ENCODE measurements at places on chromosomes 2 and 18.

DNA sequence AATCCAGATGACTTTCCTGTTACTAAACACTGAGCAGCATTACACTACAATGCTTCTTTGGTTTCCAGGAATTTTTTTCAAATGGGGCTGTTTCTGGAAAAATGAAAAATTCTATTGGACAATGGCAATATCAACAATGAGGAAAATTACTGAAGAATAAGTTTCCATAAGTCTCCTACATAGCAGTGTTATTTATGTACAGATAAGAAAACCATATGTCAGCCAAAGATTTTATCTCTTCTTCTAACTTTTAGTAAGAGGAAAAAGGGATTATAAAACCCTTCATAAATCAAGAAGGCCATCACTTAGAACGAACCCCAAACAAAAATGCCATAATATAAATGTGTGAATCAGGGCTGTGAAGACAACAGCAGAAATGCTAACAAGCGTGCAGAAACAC is 31.6 kb upstream of the NOSTRIN start:
- no peak for DNase-seq

DNA sequence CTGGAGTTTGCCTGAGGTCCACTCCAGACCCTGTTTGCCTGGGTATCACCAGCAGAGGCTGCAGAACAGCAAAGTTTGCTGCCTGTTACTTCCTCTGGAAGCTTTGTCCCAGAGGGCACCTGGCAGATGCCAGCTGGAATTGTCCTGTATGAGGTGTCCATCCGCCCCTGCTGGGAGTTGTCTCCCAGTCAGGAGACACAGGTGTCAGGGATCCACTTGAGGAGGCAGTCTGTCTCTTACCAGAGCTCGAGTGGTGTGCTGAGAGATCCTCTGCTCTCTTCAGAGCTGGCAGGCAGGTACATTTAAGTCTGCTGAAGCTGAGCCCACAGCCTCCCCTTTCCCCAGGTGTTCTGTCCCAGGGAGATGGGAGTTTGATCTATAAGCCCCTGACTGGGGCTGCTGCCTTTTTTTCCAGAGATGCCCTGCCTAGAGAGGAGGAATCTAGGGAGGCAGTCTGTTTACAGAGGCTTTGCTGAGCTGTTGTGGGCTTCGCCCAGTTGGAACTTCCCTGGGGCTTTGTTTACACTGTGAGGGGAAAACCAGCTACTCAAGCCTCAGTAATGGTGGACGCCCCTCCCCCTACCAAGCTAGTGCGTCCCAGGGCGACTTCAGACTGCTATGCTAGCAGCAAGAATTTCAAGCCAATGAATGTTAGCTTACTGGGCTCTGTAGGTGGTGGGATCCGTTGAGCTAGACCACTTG is 34.7 kb downstream of the TFPI start:
- DNase-seq = no peak

- DNase-seq = no peak
Observed at GRCh38 chr2:6139916-6140315, 447.7 kb downstream of the SOX11 start.

DNA sequence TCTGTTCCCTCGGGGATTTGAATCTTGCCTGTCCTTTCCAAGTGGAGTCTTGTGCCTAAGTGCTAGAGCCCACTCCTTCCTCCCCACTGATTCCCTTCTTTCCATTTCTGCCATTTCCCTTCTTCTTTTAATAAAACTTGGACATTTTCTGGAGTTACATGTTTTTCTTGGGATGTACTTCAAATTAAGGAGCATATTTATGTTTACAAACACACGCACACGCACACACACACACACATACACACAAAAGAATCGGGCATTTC is 154.2 kb downstream of the TGIF1 start:
- no peak for DNase-seq

GRCh38 chr2:201320701-201321100 is 36.4 kb downstream of the FLACC1 start:
- DNase-seq = no peak

DNA sequence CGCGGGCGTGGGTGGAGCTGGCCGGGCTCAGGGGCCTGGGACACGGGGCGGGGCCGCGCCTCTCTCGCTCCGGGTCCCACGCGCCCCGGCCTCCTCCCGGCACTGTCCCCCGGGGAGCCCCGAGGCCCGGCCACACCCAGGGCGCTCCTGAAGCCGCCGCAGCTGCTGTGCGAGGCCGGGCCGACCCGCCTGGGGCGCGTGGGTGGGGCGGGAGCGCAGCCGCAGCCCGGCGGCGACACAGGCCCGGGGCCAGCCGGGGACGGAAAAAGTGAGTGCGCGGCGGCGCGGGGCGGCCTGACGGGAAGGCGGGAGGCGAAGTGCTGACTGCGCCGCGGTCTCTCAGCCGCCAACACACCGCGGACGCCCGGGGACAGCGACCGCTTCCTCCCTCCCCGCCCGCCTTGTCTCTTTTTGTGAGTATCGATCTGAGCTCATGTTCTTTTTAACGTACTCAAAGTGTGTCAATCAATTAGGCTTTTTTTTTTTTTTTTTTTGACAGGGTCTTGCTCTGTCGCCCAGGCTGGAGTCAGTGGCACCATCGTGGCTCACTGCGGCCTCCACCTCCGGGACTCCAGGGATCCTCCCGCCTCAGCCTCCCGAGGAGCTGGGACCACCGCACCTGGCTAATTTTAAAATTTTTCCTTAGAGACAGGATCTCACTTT is 14.5 kb downstream of the PDCD1 start:
- peak; percentile 95 for DNase-seq

- no peak for DNase-seq
Observed at GRCh38 chr2:199594443-199594842, 136.7 kb upstream of the SATB2 start.

DNA sequence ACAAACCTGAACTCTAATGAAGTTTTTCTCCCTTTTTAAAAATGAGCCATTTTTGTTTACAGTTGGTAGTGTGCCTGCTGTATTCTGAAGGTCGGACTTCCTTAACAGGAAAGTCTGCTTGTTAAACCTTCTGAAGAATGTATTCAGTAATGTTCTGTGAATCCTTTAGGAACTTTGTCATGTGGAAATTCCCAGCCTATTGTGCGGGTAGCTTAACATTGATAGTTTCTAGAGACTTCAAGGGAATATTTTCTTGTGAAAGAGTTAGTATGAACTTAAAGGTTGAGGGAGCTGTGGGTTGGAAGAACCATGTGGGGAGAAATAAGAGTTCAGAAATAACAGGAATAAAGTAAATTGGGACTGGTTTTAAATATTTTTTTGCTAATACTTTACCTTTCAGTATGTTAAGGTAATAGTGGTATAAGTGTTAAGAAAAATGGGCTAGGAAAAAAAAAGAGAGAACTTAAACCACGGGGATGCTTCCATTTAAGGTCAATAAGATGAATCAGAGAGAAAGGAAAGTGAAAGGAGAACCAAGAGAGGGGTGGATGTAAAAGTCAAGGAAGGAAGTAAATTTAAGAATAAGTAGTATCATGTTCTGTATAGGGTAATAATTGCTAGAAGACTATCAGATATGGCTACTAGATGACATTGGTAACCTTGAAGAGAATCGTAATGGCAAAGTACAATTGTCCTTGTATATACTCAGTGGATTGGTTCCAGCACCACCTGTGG is 90.5 kb downstream of the PMS1 start:
- no peak for DNase-seq

- no peak for DNase-seq
Observed at GRCh38 chr2:49129034-49129433, 25.3 kb downstream of the FSHR start.

DNA sequence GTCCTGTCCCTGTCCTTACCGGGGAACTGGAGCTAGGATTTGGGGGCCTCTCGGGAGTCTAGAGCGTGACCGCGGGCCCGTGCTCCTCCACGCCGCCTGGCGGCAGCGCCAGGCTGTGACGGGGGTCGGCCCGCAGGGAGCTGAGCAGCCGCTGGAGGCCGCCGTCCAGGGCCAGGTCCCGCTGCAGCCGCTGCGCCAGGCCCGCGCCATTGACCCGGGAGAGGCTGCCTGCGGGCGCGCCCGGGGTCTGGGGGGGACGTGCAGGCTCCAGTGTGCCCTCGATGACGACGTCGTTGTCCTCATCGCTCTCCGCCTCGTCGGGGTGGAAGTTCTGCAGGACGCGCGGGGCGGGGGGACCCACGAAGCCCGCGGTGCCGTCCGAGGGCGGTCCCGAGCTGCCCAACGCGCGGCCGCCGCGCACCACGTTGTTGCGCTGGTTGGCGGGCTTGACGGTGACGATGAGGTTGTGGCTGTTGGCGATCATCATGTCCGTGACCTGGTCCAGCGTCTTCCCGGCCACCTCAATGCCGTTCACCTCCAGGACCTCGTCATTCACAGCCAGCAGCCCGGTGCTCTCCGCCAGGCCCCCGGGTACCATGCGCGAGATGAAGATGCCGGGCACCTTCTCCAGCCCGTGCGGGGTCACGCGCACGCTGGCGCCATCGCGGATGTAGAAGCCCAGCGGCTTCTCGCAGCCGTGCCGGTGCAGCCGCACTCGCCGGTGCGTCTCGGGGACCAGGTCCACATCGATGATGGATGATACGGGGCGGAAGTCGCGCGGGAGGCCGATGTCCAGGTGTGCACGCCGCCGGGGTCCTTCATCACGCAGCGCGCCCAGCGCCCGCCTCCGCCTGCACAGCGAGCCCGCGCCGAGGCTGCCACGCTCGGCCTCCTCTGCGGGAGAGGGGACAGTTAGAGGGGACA is 50.9 kb downstream of the ADNP2 start:
- peak; percentile 68 for DNase-seq

DNA sequence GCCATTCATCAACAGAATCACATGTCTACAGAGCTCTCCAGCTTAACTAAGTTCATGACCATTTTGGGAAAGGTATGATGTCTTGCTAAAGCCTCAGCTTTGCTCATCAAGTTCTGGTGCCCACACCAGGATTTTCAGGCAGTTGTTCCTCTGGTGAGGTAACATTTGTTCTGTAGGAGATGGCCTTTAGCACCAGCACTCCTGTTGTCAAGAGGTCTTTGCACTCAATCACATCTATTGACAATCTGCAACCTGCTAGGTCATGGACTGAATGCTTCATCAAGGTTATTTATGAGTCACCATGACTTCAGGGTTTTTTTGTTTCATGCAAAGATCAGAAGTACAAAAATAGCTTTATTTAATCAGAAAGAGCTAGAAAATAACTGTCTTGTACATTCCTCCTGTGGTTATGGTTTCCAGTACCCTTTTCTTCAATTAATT is 36.6 kb upstream of the VIT start:
- DNase-seq = no peak

DNA sequence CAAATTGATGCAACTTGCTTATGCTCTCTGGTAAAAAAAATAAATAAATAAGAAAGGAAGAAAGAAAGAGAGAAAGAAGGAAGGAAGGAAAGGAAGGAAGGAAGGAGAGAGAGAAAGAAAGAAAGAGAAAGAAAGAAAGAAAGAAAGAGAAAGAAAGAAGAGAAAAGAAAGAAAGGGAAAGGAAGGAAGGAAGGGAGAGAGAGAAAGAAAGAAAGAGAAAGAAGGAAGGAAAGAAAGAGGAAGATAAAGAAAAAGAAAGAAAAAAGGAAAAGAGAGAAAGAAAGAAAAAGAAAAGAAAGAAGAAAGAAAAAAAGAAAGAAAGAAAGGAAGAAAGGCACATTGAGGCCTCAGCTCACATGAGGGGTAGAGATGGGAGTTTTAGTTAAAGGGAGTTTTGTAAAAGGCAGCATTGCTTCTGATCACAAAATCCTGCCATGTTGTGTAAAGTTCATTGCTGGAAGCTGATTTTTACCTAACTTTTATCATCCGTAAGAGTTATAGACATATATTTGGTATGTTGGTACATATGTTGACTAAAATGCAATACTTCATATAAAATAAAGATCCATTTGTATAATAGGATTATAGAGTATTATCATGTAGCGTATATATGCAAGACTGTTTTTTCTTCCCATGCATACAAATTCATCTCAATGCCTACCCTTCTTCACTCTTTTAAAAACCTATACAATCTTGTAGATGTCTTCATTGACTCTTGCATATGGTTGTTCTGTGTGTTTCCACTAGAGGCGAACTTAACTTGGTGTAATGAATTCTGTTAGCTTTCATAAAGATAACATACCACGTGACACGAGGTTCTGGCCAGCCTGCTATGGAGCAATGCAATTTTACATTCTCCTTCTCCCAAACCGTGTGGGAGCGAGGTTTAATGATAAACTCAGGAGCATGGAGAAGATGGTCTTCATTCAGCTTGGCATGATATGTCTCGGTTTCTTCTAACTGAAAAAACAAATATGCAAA is 32.8 kb downstream of the MYOM1 start:
- DNase-seq = no peak

- no peak for DNase-seq
Observed at GRCh38 chr2:24915796-24916195, 4.2 kb downstream of the ADCY3 start.

- no peak for DNase-seq
Observed at GRCh38 chr18:7102131-7102530, 15.5 kb downstream of the LAMA1 start.

GRCh38 chr2:233638836-233639235 is 2.6 kb downstream of the UGT1A10 start:
- DNase-seq = no peak

GRCh38 chr18:7601936-7602335 is 34.8 kb downstream of the PTPRM start:
- DNase-seq = no peak

GRCh38 chr18:3706279-3707097 is 256.5 kb downstream of the TGIF1 start:
- no peak for DNase-seq

GRCh38 chr18:63994783-63995399 is 25.0 kb downstream of the SERPINB8 start:
- DNase-seq = peak; percentile 23

DNA sequence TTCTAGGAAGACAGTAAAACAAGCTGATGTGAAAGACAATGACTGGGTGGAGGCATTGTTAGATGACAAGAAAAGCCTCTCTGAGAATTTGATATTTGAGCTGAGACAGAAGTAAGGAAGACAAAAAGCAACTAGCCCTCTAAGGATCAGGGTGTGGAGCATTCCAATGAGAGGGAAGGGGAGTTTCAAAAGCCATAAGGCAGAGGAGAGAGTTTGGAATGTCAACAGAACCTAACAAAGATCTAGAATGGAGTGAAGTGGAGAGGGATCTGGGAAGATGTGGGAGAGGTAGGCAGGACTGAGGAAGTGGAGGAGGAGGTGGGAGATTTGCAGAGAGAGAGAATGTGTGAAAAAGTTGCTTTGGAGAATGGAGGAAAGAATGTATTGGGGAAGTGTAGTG is 17.3 kb upstream of the ASXL2 start:
- DNase-seq = no peak

GRCh38 chr2:150125708-150126107 is 361.8 kb downstream of the RND3 start:
- DNase-seq = no peak

GRCh38 chr18:24770311-24771024 is 310.0 kb downstream of the HRH4 start:
- DNase-seq = no peak

DNA sequence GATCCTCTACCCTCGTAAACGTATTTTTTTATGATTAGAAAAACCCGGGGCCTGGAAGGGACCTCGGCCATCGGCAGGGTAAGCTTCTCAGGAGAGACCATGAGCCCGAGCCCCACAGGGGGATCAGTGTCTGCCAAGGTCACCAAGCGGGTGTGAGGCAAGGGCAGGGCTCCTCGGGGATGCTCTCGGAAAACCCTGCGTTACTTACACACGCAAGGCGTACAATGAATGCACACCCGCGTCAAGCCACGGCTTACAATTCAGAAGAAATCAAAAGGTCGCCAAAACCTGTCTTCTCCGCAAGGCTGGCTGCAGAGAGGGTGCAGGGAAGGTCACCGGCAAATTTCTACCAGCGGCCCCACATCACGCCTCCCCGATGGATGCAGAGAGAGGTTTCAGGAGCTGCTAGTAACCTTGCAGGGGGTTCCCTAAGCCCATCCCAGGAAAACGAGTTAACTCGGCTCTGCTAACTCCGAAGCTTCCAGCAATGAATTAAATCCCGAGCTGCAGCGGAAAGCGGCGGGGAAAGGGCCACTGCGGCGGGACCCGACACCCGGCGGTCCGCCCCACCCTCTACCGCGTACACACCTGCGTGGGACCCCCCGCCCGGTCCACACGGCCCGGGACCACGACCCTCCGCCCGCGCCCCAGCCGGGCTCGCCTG is 638 bp downstream of the ST3GAL5 start:
- DNase-seq = peak; percentile 35

All from activated T-cell treated with anti-CD3 and anti-CD28 coated beads, Interleukin-2, amount 50 U/mL, for 72 hours (primary cell).